Activated T-helper 17 cell treated with anti-CD3 and anti-CD28 coated beads, Interleukin-2, amount 50 U/mL, for 72 hours (primary cell): ENCODE measurements at places on chromosomes 1 and 21.

DNA sequence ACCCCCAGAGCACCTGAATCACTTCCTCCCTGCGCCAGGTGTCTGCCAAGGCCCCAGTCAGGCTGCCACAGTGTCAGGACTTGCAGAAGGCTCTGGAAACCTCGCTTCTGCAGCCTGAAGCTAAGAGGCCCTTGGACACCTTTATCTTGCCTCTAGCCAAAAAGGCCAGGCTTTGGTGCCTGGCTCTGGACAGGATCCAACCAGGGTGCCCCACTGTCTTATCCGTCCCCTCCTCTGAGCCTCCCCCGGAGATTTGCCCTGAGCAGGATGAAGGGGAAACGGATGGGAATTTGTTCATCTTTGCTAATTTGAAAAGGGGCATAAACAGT is 12.8 kb upstream of the CLSTN1 start:
- no peak for ATAC-seq

DNA sequence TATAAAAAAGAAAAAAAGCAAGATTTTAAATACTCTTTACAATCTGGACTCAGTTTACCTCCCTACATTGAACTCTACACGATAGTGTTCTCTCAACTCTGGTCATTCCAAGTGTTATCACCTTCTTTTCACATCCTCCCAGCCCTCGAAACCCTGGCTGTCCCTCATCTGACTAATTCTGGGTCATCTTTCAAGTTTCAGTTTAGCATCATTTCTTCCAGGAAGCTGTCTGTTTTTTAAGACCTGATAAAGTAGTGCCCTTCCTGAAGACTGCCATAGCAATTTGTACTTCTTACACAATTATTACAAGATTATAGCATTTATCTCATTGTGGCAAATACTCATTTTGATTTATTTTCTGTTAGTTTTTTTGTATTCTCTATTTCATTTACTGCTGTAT is 1.2 kb downstream of the ALG14 start:
- peak; percentile 22 for ATAC-seq

- ATAC-seq, result no peak
Measured at GRCh38 chr1:54542962-54543539, 5.0 kb upstream of the ACOT11 start.

DNA sequence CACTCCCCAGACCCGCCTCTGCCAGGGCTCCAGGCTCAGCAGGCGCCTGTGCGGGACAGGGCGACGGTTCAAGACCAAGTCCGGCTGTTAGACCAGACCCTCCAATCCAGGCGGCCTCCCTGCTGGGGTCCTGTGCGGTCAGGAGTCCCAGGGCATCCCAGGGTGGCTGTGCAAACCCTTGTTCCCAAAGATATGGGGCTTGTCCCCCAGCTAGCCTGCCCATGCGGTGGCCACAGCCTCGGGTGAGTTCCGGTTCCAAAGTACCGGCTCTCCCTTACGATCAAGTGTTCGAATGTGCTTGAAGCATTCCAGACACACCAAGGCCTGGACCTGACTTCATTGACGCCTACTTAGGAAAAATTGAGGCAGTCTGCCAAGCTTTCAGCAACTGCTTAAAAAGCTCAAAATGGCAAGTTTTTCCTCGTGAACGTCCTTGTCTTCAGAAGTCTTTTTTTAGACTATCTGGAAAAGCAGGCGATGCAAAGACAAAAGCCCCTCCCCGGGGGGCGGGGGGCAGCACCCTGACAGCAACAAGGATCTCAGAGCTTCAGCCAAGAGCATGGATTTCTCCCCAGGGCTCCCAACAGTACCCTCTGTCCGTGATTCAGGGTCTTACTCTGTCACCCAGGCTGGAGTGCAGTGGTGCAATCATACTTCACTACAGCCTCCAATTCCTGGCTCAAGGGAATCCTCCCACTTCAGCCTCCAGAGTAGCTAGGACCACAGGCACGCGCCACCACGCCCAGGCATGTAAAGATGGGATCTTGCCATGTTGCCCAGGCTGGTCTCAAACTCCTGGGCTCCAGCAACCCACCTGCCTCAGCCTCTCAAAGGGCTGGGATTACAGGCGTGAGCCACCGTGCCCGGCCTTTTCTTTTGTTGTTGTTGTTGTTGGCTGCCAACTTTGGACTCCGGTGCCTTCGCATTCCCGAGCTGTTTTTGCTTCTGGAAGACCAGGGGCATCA is 2.3 kb downstream of the FAAP20 start:
- ATAC-seq, result no peak

DNA sequence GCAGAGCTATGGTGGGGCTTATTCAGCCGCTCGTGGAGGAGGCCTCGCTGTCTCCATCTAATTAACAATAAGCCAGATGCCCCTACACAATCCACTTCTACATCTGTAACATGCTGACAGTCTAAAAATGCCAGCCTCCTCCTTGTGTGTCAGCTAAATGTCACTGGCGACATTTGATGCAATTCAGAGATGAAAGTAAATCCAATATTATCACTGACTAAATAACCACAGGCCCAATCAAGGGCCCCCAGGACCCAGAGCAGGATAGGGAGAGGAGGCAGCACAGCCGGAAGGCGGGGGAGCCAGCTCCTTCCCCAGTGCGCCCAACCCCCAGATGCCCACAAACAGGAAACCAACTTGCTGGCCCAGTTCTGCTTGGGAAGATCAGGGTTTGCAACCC is 76.6 kb downstream of the DMRTA2 start:
- peak; percentile 24 for ATAC-seq

- no peak for ATAC-seq
Measured at GRCh38 chr1:236870721-236871120, 75.6 kb downstream of the MTR start.

DNA sequence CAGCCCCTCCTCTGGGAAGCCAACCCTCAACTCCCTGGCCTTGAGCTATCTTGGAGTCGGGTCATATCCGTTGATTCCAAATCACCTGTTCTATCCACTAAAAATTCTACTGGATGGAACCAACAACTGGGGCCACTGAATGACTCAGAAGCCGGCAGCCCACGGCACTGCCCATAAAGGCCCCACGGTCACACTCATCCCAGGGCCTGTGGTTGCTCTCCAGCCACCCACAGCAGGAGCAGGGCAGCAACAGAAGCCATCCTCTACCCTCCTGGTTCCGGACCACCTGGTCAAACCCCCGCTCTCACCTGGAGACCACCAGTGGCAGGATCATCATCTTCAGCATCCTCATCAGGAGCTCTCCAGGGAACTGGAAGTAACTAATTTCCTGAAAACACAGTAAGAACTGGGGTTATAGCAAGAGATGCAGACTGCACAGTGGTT is 8.4 kb downstream of the SLC1A7 start:
- ATAC-seq, result no peak
